ENCODE measurements at places on chromosomes 5 and 9.

GRCh38 chr5:114327987-114328386 lies 33.9 kb upstream of the KCNN2 start:
- no peak for DNase-seq

DNA sequence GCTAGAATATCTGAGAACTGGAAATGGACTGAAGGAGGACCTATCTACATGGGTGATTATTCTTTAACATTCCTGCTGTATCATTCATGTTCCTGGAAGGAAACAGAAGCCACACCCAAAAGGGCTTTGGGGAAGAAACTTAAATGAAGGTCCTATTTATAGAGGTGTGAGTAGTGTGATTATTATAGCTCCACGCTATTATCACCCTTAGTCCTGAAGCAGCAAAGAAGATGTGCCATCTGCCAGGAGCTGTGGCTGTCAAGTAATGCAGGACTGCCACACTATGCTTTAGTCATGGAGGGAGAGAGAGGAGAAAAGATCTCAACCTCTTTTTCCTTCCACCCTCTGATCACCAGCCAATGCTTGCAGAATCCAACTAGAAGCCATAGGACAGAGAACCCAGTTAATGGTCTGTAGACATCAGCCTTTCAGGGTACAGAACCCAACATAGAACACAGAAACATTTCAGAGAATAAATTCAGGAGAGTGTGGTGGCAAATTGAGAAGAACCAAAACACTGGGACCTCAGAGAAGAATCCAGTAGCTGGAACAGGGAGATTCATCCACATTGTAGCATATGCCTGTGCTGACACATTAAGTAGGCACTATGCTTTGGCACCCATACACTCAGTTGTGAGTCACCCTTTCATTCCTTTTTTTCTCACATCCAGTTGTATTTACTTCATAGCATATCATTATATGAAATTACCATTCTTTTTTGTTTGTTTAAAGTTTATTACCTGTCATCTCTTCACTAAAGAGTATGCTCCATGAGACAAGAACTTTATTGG lies 21.0 kb upstream of the RNF180 start:
- no peak for DNase-seq

GRCh38 chr9:131986089-131986488 lies 93.6 kb downstream of the MED27 start:
- DNase-seq, result no peak

DNA sequence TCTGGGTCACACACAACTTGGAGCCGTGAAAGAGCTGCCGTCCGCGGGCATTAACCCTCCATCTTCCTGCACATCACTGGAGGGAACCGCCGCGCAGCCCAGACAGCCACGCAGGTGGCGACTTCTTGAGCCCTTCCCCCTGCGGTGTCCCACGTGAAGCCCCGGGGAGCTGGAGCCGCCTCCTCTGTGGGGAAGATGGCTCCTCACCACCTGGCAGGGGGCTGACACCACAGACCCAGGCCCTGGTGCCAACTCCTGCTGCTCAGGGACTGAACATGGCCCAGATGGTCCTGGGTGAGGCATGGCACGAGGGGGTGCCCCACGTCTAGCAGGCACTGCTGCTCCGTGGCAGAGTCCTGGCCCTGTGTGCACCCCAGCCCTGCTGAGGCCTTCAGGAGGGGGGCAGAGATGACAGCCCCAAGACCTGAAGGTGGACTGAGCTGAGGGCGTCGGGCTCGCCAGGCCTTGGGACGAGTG lies 38.9 kb downstream of the NDUFS6 start:
- no peak for DNase-seq

- DNase-seq, result no peak
These were observed 142.7 kb downstream of the C5orf15 start for GRCh38 chr5:133825631-133826289.

- DNase-seq, result no peak
These were observed 1.8 kb upstream of the LNPEP start for GRCh38 chr5:96933764-96934707.

DNA sequence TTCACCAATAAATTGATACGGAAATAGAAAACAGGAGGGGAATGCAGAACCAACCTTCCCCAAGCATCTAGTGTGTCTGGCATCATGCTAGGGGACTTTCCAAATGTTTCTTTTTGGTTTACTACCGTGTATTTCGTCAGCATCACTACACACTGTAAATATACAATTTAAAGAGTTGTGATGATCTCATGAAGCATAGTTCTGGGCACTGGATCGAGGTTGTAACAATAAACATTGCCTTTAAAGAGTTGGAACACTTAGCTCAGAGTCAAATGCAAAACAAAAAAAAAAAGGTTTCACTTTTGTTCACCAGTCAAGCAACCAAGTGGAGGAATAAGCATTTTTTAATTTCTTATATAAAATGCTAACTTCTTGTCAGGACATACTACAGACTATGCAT lies 2.9 kb upstream of the SCAI start:
- no peak for DNase-seq

GRCh38 chr5:34998058-34998789 lies 49.5 kb downstream of the AGXT2 start:
- DNase-seq, result no peak

DNA sequence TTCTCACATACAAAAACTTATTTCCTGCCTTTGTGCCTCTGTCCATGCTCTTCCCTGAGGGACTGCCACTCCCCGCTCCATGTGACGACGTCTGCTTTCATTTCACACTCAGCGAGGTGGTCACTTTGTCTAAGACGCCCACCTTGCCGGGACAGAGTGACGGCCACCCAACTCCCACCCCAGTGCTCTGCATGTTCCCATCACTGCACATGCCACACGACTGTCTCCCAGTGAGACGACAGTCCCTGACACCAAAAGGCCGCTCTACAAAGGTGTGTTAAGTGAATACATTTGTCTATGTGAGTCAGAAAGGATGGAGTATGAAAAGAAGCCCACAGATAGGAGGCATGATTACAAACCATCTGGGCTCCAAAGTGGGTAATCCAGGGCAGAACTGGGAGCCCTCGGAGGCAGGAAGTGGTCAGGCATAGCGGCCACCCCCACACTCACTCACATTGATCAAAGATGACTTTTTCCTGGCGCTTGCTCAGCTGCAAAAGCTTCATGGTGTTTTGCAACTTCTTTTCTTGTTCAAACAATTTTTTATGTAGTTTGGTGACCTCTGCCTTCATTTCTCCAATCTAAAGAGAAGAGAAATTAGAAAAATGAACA lies 185.8 kb downstream of the CDK5RAP2 start:
- DNase-seq, result no peak

DNA sequence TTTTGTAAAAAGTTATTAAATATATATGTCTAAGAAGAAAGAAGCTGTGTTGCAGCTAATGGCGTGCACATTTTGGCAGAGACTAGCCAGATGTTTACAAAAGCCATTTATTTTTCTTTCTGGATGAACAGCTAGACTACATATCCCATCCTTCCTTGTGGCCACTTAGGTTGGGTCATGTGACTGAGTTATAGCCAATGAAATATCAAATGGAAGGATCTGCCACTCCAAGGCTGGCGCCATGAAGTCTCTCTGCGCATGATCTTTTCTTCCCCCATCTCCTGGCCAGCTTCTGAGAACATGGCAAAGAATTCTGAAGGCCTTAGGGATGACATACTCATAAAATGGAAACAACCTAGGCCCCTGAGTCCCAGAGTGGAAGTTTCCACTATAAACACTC lies 244.2 kb upstream of the DAB2 start:
- DNase-seq, result no peak

GRCh38 chr9:37033682-37034304 lies at the start of gene PAX5:
PAX5 (minus strand) TSS chr9:37034268; CDS start chr9:37034031, 237 bp downstream.
- DNase-seq, result no peak

- no peak for DNase-seq
These were observed 19.7 kb downstream of the SUB1 start for GRCh38 chr5:32604800-32605765.

DNA sequence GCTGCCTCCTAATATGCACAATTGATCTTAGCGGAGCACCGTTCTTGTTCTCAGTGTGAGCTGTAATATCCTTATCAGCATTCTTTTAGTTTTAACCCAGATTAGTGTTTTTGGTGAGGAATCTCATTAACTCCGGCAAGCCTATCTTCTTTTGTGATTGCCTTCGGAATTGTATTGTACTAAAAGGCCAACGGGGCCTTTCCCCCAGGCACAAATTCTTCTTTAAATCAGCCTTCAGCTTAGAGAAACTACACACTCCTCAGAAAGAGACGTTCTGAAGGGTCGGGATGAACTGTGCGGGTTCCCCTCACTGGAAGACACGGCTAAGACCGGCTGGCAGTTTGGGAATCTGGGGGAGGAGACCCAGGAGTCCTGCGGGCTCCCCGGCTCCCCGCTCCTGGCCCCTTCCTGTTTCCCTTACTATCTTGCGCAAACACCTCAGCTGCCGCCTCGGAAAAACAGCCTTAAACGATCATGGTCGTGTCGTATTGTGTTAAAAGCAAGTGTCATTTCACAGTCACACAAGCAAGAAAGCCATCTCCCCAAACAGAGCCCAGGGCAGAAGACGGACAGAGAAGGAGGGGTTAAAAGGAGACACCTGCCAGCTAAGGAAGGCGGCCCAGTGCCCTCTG lies 353.1 kb upstream of the IRX2 start:
- no peak for DNase-seq

GRCh38 chr9:81183761-81184160 lies 505.6 kb downstream of the TLE1 start:
- no peak for DNase-seq

DNA sequence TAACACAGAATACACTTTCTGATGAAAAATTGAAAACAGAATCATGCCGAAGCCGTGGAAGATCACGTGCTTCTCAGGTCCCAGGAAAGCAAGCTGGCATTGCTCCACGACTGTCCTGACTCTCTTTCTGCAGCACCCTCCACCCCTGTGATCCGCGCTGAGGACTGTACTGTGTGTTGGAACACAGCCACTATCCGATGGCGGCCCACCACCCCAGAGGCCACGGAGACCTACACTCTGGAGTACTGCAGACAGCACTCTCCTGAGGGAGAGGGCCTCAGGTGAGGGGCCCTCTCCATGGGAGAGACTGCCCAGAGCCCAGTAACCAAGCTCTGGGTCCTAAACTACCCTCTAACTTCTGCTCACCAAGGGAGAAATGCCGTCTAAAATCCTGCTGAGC lies 73.3 kb downstream of the CMYA5 start:
- no peak for DNase-seq

DNA sequence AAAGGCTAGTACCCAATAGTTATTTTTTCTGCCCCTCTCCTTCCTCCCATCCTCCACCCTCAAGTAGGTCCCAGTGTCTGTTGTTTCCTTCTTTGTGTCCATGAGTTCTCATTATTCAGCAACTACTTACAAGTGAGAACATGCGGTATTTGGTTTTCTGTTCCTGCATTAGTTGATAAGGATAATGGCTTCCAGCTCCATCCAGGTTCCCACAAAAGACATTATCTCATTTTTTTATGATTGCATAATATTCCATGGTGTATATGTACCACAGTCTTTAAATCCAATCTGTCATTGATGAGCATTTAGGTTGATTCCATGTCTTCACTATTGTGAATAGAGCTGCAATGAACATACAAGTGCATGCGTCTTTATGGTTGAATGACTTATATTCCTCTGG lies 128.3 kb upstream of the ANKRD55 start:
- no peak for DNase-seq

- no peak for DNase-seq
These were observed 169.9 kb downstream of the FER start for GRCh38 chr5:108917596-108917995.

DNA sequence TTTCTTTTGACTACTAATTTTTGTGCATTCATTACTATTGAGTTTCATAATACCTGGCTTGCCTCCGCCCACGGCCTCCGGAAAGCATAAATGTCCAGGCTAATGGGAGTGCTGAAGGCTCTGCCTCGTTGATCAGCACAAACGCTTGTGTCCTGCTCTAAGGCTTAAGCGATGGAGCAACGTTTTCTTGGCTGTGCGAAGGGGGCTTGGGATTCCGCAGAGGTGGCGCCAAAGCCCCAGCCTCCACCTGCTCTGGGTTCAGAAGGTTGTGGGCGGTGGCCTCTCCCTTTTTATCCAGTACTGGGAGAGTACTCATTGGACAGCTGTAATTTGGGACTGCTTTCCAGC lies 19.7 kb downstream of the ANXA2R start:
- no peak for DNase-seq

- no peak for DNase-seq
These were observed 60.1 kb upstream of the UBAC1 start for GRCh38 chr9:136021171-136021871.

DNA sequence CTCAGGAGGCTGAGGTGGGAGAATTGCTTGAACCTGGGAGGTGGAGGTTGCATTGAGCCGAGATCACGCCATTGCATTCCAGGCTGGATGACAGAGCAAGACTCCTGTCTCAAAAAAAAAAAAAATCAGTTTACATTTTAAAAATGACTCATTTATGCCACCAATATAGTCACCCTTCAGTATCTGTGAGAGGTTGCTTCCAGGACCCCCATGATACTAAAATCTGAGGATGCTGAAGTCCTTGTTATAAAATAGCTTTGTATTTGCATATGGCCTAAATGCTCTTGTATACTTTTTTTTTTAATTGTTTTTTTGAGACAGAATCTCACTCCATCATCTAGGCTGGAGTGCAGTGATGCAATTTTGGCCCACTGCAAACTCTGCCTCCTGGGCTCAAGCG lies 5.8 kb downstream of the OCLN start:
- no peak for DNase-seq

DNA sequence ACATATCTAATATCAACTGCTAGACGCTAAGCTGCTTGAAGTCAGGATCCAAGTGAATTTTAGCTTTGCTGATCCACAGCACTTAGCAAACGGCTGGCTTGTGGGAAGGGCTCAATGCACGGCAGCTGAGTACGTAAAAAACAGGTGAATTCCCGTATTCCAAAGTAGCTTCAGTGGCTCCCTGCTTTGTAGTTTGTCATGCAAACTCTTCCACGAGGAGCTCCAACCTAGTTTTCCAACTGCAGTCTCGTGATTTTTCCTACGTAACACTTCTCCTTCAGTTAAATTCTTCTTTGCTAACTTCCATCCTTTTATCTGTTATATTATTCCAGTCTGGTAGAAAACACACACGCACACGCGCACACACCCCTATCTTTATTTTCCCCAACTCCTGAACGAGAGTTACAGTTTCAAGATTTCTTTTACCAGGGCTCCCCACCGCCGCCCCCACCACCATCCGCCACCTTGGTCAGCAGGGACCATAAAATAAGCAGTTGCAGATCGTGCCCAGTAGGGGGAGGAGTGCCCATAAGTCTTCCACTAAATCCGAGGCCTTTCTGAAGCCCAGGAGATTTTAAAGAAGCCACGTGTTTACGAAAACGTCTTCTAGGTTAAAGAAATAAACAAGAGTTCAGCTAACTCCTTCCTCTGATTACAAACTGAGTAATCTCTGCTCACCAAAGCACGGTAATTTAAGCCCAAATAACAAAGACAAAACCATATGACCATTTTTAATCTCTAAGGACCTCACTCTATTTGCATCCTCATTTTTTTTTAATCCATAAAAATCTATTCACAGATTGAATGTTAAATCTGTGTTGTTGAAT lies 34.8 kb upstream of the TRIO start:
- DNase-seq, result no peak

GRCh38 chr9:69307446-69308205 lies 17.4 kb upstream of the ENTREP1 start:
- DNase-seq, result no peak
